Stimulated activated CD4-positive, alpha-beta T cell treated with anti-CD3 and anti-CD28 coated beads, Interleukin-1b, Interleukin-23, amount 100 ng/mL, for 1 hour (primary cell): ENCODE measurements at places on chromosomes 2 and 18.

DNA sequence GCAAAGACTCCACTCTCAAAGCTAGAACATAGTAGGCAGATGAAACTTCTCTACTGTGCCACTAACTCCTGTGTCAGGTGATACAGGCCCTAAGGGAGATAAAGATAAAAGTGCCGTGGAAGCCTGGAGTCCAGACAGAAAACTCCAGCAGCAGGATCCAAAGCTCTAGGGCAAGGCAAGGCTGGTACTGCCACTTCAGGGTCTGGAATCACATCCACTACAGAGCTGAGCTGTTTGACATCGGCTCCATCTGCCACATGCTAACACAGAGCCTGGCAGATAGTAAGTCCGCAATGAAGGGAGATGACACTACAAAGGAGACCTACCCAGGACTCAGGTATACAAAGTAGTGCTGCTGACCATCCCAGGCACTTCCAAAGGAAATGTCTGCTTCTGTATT lies 34.4 kb downstream of the EPG5 start:
- DNase-seq = no peak

DNA sequence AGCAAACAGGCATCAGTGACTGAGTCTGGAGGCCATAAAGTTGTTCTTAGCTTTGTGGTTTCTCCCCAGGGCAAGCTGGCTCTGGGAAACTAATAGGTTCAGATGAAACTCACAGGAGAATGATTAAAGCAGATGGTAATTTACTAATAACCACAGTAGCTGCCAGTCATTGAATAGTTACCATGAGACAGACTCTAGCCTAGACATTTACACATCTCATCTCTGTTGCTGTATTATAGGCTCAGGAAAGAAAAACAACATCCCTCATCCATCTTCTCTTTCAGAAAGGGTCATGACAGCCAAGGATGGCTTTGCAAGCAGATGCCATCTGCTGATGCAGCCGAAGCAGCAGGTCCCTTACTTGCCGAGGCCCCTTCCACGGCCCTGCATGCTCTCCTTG lies 314.0 kb upstream of the ID2 start:
- no peak for DNase-seq

DNA sequence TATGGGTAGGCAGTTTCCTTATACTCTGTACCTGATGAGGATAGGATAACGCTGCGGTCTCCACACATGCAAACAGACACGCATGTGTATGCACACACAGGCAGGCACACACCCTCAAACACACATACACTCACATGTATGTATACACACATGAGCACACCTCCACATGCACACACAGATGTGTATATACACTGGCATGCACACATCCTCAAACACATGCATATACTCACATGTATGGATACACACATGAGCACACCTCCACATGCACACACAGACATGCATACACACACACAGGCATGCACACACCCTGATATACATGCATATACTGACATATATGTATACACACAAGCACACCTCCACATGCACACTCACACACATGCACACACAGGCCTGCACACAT lies 267.8 kb upstream of the HDAC4 start:
- no peak for DNase-seq

GRCh38 chr2:205657579-205657978 lies 24.7 kb upstream of the NRP2 start:
- DNase-seq = no peak

- DNase-seq = no peak
These were observed 292.7 kb upstream of the SLC39A10 start for GRCh38 chr2:195364015-195364965.

DNA sequence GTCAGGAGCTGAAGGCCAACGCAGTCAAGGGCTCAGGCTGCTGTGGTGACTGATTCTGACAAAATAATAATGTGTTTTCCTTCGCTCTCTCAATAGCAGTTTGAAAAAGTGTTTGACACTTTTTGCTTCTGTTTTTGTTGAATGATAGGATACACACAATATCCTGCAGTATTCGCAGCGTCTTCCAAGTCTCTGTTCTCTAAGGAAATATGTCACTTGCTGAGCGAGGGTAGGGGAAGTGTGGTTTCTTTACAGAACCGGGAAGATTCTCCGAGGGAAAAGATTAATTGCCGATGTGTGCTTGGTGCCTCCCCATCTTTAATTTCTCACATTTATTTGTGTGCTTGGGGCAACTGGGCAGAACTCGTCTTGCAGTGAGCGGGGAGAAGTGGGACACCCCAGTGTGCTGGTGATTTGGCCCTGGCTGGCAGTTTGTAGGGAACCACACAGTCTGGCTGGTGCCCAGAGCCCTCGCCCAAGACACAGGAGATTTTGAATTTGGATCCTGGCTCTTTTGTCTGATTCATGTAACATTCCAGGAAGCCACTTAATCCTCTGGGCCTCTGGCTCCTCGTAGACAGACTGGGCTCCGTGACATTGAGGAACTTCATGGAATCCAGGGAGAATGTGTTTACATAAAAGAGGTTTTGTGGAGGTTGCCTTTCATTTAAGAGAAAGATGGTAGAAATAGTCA lies 169.4 kb downstream of the LDLRAD4 start:
- no peak for DNase-seq

- DNase-seq = peak; percentile 4
These were observed 78.4 kb downstream of the SETBP1 start for GRCh38 chr18:44758861-44759631.

- DNase-seq = no peak
These were observed 221.1 kb upstream of the SMAD2 start for GRCh38 chr18:48151421-48152065.

- DNase-seq = no peak
These were observed 336.3 kb upstream of the CDH7 start for GRCh38 chr18:65414501-65414900.

- DNase-seq = no peak
These were observed 912 bp upstream of the FBXO11 start for GRCh38 chr2:47907039-47907781.

GRCh38 chr2:68435615-68436014 lies 31.5 kb downstream of the FBXO48 start:
- DNase-seq = no peak

- no peak for DNase-seq
These were observed 451.2 kb downstream of the CNTNAP5 start for GRCh38 chr2:124476291-124476690.

GRCh38 chr2:181218401-181218821 lies 238.0 kb downstream of the UBE2E3 start:
- no peak for DNase-seq

GRCh38 chr2:182043861-182044260 lies 58.2 kb downstream of the PPP1R1C start:
- no peak for DNase-seq

DNA sequence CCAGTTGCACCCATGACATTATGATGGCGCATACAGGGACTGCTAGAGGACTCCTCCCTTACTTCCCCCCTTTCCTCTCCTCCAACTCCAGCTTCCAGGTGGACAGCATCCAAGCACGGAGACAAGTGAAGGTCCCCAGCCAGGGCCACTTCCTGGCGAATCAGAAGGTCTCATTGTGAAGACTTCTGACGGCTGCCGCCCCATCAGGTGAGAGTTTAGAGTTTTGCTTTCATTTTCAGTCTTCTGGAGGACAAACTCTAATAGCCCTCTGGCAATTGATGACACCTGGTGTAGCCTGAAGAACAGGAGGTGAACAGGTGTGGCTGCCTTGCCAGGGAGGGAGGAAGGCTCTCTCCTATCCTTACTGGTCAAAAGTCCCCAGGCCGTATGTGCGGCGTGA lies 77.3 kb upstream of the KCNH7 start:
- no peak for DNase-seq

GRCh38 chr2:74845991-74846390 lies 12.1 kb downstream of the HK2 start:
- DNase-seq = no peak

DNA sequence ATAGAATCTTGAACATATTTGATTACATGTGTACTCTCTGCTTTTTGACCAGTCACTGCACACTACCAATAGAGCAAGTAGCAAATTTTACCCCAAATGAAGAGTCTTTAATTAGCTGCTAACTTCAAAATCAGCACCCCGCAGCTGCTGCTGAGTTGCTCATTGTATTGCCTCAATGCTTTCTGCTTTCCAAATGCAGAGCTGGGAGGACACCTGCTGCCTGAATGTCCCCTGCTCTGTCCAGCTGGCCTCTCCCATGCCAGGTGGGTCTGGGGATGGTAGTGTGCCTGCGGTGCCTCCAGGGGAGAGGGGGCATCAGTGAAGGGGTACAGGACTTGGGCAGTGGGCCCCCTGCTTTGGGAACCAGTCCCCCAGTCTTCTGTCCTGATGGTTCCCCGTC lies 184.8 kb downstream of the PRKCE start:
- no peak for DNase-seq

DNA sequence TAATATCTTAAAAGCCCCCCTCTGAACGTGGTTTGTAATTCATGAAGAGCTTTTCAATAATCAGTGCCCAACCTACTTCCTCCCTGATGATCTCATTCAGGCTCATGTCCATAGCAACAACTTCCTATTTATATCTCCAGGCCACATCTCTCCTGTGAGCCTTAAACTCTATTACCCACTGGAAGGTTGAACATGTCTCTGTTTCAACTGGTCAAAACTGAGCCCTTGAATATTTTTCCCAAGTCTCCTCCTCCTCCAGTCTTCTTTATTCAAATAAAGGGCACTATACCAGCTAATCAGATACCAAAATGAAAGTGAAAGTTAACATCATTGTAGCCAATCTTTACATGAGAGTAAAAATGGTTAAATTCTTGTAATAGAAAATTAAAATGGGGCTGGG lies 63.7 kb upstream of the ITGA4 start:
- no peak for DNase-seq

- DNase-seq = no peak
These were observed 4.0 kb upstream of the GPR17 start for GRCh38 chr2:127641846-127642507.

- DNase-seq = no peak
These were observed 433.6 kb downstream of the LPIN1 start for GRCh38 chr2:12180031-12180430.

GRCh38 chr2:132374551-132374950 lies 42.1 kb upstream of the GPR39 start:
- DNase-seq = no peak

DNA sequence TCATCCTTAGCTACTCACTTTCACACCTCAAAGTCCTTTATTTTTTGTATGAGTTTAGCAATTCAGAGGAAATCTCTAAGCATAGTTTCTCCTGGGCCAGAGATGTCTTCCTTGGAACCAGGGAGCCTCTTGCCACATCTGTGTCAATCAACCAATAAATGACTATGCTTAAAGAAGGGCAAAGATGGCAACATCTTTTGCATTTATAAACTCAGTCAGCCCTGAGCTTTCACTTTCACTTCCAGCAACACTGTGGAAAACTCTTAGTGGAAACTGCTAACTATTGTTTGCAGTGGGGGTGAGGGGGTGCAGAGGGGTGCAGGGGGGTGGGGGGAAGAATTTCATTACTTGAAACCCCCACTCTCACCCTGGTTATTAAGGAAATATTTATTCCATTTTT lies 3.4 kb downstream of the ACVR1C start:
- DNase-seq = no peak

- DNase-seq = no peak
These were observed 953.5 kb downstream of the CNTNAP5 start for GRCh38 chr2:124978597-124978996.

GRCh38 chr2:120348737-120349439 lies 3.0 kb downstream of the INHBB start:
- DNase-seq = no peak

- no peak for DNase-seq
These were observed 21.1 kb upstream of the GALNT5 start for GRCh38 chr2:157236404-157236803.

GRCh38 chr2:177758591-177759371 lies 313.8 kb downstream of the PDE11A start:
- no peak for DNase-seq

DNA sequence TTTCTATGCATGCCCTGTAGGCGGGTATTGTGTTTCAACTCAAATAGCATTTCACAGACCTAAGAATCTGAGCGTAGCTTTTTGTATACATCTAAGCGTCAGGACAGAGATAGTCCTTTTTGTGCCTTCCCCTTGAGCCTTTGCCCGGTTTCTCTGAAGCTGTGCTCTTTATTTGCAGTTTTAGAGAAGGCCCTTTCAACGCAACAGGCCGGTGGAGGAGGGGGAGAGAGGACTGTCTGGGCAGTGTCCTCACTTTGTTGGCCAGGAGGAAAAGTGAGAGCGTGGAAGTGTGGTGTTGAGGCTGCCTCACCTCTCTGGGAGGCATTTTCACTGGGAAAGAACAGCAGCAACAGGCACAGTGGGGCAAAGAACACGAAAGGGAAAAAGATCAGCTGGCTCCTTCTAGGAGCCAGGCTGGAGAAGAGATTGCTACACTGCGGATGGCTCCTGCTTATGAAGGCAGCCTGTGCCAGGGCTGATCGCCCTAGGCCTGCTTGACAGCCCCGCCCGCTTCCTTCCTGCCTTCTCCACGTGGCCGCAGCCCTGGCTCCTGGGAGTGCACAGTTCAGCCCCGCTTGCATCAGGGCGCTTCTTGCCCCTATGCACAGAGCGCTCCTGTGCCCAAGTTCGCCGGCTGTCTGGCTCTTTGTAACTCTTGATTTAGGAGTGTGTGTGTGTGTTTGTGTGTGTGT lies 195.6 kb upstream of the POU3F3 start:
- no peak for DNase-seq

GRCh38 chr2:237546040-237546875 lies 20.1 kb upstream of the PRLH start:
- no peak for DNase-seq

DNA sequence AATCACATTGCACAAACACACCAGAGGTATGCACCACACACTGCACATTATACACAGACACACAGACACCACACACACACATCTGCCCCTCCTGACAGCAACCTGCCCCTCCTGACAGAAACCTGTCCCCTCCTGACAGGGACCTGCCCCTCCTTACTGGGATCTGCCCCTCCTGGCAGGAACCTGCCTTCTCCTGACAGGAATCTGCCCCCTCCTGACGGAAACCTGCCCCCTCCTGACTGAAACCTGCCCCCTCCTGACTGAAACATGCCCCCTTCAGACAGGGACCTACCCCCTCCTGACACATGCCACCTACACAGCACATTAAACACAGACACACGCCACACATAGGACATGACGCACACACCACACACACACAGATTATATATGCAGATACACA lies 88.9 kb downstream of the PXDN start:
- DNase-seq = no peak

DNA sequence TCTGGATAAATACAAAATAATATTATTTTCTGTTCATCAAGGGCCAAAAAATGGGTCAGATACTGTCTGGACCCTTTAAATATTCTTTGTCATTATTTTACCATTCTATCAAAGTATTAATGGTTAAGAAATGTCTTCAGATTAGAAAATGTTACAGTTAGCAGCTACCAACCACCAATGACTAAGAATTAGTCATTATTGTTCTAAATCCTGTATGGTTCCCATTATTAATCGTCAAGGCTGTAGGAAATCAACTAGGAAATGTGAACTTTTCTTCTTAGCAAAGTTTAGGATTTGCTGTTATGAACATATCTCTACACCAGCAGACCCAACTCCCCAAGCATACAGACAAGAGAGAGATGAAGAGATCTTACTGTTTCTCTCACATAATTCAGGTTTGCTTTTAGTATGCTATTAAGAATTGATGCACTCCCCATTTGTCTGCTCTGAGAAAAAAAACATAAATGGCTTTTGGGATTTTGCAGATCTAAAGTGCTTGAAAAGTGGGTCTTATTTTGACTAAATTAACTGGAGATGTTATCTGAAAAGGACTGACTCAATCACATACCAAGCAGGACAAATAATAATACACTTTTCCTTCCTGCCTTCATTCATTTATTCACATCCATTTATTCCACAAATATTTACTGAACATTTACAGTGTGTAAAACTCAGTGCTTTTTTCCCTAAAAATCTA lies 147.7 kb downstream of the PPP1R1C start:
- no peak for DNase-seq

- DNase-seq = no peak
These were observed 259.1 kb downstream of the TDRD15 start for GRCh38 chr2:21382701-21383520.

GRCh38 chr2:95041060-95041823 lies 15.7 kb downstream of the MAL start:
- DNase-seq = no peak
